Stimulated activated CD8-positive, alpha-beta memory T cell treated with anti-CD3 and anti-CD28 coated beads, Interleukin-7, amount 100 ng/mL, for 1 hour (primary cell): ENCODE measurements at places on chromosomes 3 and 15.

DNA sequence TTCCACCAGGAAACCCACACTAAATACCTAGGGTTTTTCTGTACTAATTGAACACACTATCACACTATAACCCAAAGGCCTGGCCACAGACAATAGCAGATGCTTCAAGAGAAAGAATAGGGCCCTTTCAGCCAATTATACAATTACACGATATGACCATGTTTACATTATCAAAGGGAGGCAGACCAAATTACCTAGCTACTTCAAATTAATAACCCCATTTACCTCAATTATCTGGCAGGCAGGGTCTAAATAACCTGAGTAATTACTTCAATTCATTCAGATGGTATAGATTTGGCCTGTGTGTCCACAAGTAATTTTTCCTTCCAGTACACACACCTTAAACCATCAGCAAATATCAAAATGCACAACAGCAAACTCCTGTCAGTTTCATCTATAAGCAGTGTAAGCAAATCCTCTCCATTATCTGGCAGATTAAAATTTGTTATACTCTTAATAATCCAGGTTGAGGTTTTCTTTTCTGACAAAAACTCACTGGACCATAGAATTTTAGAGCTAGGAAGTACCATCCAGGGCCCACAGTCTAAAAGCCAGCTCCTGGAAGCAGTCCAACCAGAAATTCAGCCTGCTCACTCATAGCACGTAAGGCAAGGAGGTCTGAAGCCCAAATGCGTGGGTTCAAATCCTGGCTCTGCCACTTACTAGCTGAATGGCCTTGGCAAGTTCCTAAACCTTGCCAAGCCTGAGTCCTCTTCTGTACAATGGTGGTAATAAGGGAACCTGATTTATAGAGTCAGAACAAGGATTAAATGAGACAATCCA lies 51.8 kb downstream of the RFTN1 start:
- no peak for DNase-seq

- no peak for DNase-seq
Measured at GRCh38 chr3:161420746-161421145, 49.4 kb upstream of the SPTSSB start.

GRCh38 chr3:69872783-69873378 lies 126.7 kb upstream of the SAMMSON start:
- no peak for DNase-seq

GRCh38 chr3:75938921-75939320 lies 153.6 kb upstream of the ZNF717 start:
- DNase-seq: no peak

- no peak for DNase-seq
Measured at GRCh38 chr3:197196192-197196591, 102.2 kb downstream of the DLG1 start.
